ENCODE measurements at places on chromosomes 3 and 15.

- DNase-seq = peak; percentile 54
These were observed 28.7 kb downstream of the CMTM7 start for GRCh38 chr3:32420126-32421038.

- DNase-seq = no peak
These were observed 222.2 kb upstream of the ATP11B start for GRCh38 chr3:182570946-182571594.

- DNase-seq = no peak
These were observed 36.2 kb upstream of the RPL35A start for GRCh38 chr3:197913641-197914380.

GRCh38 chr3:105956306-105956705 lies 87.5 kb upstream of the CBLB start:
- DNase-seq = no peak

- no peak for DNase-seq
These were observed 34.9 kb upstream of the POU1F1 start for GRCh38 chr3:87311309-87311708.

GRCh38 chr3:45365060-45365459 lies 23.3 kb upstream of the LARS2 start:
- DNase-seq = no peak

GRCh38 chr3:58924578-58924977 lies 125.2 kb downstream of the CFAP20DC start:
- DNase-seq = no peak

DNA sequence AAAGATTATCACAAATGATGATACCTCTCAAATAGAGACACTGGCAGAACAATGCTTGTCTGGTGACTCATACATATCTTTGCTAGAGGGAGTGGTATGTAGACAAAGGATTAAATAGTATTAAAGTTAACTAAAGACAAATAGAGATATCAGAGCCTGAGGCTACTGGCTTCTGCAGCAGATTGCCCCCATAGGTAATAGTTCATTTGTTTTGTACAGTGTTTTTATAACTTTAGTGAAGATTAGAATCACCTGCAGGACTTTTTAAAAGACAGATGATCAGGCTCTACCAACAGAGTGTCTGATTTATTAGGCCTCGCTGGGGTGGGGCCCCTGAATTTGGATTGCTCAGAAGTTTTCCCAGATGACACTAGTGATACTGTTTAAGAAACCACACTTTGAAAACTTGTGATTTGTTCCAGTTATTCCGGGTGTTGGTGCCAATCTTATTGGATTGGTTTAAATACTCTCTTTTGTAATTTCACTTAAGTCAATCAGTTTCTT lies 96.4 kb downstream of the NAALADL2 start:
- DNase-seq = no peak

GRCh38 chr15:84818261-84819131 lies 1.3 kb downstream of the ALPK3 start:
- DNase-seq = no peak

DNA sequence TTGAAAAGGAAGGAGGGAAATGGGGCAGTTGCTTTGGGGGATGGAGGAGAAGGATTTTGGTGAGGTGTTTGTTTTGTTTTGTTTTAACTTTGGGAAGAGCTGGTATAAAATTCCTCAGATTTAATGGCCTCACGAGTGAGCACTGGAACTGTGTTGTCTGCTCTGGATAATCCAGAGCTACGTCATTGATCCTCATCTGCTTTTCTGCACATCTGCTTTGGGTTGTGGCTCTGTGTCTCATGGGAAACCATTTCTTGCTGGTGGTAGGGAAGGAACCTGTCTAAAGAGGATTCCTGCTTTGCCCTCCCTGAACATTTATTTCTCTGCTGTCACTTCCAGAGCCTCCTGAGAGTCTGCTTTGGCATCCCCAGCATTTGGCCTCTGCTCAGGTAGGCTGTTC lies 3.1 kb downstream of the SNRK start:
- no peak for DNase-seq

DNA sequence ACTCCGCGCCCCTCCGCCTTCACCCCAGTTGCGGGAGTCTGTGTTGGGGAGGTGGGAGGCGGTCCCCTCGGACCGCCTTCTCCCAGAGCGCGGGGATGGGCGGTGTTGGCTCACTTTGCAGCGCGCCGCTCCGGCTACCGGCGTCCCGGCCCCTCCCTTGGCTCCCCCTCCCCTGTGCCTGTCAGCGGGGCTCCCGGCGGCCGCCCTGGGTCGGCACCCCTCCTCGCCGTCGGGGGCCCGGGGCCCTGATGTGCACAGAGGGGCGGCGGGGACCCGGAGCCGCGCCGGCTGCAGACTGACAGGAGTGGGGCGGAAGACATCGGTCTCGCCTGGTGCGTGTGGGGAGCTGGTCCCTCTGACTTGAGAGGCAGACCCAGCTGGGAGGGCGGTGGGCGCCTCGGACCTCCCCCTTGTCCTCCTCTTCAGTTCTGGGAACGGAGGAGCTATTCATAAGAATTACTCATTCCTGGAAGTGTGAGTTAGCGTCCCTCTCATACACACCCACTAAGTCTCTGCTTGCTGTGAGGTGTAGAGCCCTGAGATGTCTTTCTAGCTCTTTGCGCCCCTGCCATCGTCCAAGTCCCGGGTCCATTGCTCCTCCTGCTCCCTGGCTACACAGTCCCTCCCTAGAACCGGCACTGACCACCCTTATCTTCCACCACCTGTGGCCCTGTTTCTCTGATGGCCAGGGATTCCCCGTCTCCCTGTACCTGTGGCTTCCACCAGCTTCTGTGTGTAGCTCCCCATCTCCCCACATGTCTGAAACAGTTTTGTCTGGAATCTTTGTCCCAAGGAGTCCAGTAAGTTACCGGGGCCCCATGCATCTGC lies 42.3 kb upstream of the ROPN1 start:
- peak; percentile 8 for DNase-seq

GRCh38 chr3:24764236-24764915 lies 269.7 kb upstream of the THRB start:
- DNase-seq = no peak

DNA sequence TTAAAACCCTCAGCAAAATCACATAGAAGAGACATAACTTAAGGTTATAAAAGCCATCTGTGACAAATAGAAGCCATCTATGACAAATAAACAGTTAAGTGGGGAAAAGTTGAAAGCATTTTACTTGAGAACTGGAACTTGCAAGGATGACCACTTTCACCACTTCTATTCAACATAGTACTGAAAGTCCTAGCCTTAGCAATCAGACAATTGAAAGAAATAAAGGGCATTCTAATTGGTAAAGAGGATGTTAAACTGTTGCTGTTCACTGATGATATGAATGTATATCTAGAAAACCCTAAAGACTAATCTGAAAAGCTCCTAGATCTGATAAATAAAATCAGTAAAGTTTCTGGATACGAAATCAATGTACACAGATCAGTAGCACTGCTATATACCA lies 186.9 kb upstream of the SATB1 start:
- no peak for DNase-seq

All from germinal center (tissue), 1 donor.